Ovary (tissue), 10 donors: ENCODE measurements at places on chromosomes 5 and 9. TPM values are rescaled to one million over a fixed set of nuclear protein-coding genes. Genes with fewer than 3 reads are reported as not detected.

DNA sequence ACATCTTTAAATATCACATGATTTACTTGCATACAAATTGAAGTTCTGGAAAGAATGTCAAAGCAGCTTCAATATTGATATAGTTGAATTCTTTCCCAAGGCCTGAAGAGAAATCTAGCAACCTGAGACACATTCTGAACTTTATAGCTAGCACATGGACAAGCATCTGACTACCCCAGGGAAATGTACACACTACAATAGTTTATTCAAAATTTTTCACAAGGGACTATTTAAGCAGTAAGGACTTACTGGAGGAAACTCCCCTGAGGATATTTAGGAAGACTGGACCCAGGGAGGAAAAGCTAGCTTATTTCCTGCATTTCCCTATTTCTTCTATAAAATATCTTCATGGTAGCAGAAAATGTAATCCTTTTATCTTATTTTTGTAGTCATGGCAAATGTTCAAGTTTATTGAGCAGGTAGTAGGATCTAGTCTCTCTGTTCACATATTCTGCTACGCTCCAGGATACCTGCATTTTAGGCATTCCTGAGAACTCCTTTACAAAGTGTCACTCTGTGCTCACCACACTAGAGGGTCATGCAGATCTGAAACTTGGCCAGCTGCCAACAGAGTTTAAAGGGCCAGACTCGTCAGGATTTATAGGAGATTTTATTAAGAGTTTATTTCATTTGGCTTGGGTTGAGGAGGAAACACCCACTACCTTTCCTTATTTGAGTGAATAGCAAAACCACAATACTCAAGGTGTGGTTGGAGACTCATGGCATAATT lies 348.4 kb upstream of the FTMT start:
- no peak overlapping the region for H3K4me3 ChIP-seq
- H3K27ac ChIP-seq = no peak overlapping the region
- H3K36me3 ChIP-seq = no peaks in the 10 kb centered on the region
- H3K27me3 ChIP-seq = no peaks in the 10 kb centered on the region

Gene OR1Q1
- total RNA-seq = not detected

DNA sequence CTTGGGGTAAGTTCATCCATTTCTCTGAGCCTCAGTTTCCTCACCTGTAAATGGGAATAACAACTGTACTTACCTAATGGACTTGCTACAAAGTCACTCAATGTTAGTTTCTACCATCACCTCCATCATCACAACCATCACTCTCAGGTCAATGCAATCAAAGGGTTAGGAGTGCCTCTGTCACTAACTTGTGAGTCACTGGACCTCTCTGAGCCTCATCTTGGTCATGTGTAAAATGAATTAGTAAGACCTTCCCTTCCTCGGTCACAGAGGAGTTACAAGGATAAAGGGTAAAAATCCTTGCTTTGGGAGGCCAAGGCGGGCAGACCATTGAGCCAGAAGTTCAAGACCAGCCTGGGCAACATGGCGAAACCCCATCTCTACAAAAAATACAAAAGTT lies 12.8 kb downstream of the FABP6 start:
- H3K27me3 ChIP-seq = no peaks in the 10 kb centered on the region
- no peaks in the 10 kb centered on the region for H3K36me3 ChIP-seq
- no peaks in the 10 kb centered on the region for H3K4me1 ChIP-seq

DNA sequence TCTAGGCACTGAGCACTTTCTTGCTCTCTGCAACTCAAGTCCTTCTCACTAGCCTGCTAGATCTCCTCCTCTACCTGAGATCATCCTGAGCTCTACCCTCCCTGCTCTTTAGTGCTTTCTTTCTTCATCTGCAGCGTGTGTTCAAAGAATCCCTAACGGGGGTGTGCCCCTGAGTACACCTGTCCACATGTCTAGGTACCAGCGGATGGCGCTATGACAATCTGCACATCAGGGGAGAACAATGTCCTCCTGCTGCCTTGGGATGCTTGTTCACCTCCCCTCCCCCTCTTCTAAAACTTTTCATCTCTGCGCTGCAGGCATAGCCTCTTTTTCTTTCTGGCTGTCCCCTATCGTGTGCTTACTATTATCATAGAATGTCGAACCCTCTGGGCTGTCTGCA lies 42.7 kb downstream of the PTPN3 start:
- no peak overlapping the region for H3K27ac ChIP-seq
- H3K36me3 ChIP-seq = no peaks in the 10 kb centered on the region
- H3K4me3 ChIP-seq = no peak overlapping the region
- H3K27me3 ChIP-seq = no peaks in the 10 kb centered on the region

- no peak overlapping the region for H3K4me3 ChIP-seq
- DNase-seq = no peak
- no peak overlapping the region for H3K27ac ChIP-seq
- no peaks in the 10 kb centered on the region for H3K27me3 ChIP-seq
Measured at GRCh38 chr5:67986761-67987160, 228.8 kb upstream of the PIK3R1 start.

Gene CTXN3
- total RNA-seq = not detected

- no peaks in the 10 kb centered on the region for H3K4me1 ChIP-seq
Measured at GRCh38 chr5:77637998-77638762, at the start of gene OTP. OTP (minus strand) TSS chr5:77638713; CDS start chr5:77638549, 164 bp downstream.
